HCEC 1CT (cell line): ENCODE measurements at places on chromosomes 1 and 21.

DNA sequence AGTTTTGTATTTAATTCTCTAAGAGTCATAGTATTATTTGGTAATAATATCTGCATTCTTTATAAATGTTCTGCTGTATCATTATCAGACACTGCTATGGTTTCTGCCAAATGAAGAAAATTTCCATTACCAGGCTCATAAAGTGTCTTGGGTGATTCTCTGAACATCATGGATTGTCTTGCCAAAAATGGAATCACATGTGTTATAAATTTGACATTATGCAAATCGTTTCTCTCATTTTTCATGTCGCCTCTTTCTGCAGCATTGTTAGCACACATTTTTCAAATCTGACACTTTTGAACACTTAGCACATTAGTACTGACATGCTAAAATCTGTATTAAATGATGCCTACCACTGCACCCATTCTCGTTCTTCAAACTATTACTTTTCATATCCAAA, 74.2 kb upstream of the NEK7 start:
- DNase-seq = no peak

DNA sequence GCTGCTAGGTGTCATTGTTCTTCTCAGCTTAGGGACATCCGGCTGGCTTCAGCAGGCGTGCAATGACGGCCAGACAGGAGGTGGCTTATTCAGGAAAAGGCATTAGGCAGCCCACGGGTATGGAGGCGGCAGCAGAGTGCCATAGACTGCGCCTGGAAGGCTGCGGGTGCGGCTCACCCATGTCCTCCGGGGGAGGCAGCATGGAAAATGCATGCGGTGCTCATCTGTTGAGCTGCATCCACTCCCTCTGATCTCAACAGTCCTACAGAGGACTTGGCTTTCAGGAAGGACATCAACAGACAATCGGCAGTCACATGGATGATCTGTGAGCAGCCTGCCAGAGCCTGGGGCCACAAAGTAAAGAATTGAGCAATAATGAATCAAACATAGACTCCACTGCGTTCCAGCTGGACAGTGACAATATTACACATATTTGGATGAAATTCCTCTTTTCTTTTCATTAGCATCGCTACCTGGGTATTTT, 42.9 kb downstream of the UMODL1 start:
- peak; percentile 13 for DNase-seq

GRCh38 chr1:228233136-228233535, 25.3 kb downstream of the OBSCN start:
- DNase-seq = no peak

DNA sequence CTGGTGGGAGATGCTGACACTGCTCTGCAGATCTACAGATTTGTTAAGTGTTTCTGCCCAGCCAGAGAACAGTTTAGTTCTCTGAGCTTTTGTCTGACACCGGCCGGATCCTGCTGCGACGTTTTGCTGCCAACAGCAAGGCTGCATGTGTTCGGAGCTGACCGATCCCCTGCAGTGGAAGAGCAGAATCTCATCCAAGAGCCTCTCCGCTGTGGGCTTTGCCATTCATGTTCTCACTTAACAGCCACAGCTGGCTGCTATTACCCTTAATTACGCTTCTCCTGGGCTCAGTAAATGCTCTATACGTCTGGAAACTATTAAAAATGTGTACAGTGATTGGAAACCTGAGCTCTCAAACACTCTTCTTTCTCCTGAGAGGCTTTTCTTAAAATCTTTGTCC, 105.3 kb downstream of the BCAR3 start:
- no peak for DNase-seq

DNA sequence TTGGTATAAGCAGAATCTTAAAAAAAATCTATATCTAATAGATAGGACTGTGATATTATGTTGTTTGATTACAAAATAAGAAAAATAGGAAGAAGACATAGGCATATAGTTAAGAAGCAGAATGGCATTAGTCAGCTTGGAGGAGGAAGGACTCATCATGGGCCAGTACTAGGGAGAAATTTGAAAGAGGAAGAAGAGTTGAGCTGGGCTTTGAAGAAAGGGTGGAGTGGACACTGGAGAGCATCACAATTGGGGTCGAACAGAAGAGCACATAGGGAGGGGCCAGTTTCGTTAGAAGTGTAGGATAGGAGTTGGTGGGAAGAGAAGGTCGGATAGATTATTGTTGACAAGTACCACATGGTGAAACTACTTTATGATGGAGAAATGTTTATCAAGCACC, 129.3 kb downstream of the CACHD1 start:
- DNase-seq = no peak

- DNase-seq = no peak
Measured at GRCh38 chr1:212951947-212952640, 1.8 kb downstream of the VASH2 start.

DNA sequence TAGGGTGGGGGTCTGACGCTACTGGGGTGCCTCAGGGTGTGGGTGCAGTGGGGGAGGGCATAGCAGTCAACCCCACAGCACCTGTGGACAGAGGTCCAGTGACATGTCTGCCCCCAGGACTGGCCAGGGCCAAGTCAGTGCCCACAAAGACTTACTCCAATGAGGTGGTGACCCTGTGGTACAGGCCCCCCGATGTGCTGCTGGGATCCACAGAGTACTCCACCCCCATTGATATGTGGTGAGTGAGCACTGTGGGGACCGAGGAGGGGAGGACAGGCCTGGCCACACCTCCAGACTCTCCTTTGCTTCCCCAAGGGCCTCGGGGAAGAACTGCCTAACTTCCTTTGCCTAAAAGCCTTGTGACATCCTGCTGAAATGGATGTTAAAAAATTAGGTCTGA, 23.5 kb downstream of the CDK18 start:
- no peak for DNase-seq

DNA sequence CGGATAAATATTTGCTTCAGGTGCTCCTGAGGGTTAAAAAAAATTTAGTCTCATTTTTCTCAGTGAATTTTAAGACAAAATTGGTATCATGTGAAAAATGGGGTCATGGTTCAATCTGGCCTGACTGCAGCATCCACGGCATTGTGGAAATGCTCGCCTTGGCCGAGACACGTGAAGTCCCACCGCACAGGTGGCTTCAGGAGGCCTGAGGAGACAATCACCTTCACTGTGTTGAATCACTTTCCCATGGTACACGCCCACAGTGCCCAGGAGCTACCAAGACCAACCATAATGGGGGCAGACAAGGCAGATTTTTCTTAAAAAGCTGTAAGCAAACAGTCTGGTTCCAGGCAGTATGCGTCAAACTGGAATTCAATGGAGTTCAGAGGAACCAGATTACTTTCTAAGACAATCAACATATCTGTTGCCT, 11.0 kb upstream of the CPLANE2 start:
- DNase-seq = no peak

- peak; percentile 20 for DNase-seq
Measured at GRCh38 chr1:246058466-246058865, 448.6 kb downstream of the SMYD3 start.

DNA sequence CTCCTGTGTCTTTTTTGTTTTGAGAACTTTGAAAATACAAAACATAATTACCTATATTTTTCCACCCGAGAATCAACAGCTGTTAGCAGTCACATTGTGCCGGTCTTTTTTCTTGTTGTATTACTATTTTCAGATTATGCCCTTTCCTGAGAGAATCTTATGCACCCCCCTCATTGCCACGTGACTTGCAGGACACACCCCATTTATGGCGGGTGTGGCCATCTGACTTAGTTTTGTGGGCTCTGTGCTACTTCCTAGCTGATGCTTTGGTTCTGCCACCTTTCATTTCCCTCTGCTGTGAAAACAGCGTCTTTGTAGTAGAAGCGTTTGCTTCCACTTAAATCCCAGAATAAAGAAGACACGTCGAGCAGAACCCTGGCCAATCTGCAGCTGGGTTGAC, 82.8 kb upstream of the SOX13 start:
- no peak for DNase-seq

- DNase-seq = no peak
Measured at GRCh38 chr1:206895325-206895724, 1.9 kb upstream of the IL24 start.

- no peak for DNase-seq
Measured at GRCh38 chr1:36084497-36085115, 712 bp downstream of the TEKT2 start.

- DNase-seq = peak; percentile 68
Measured at GRCh38 chr1:40143891-40144575, 17.2 kb upstream of the RLF start.

GRCh38 chr1:18575620-18576019, 55.0 kb upstream of the PAX7 start:
- peak; percentile 11 for DNase-seq

GRCh38 chr21:28310711-28311110, 682.0 kb downstream of the LTN1 start:
- DNase-seq = no peak

- no peak for DNase-seq
Measured at GRCh38 chr1:48776393-48777218, at the start of gene BEND5. TSS of gene BEND5 (minus strand) at chr1:48776891. CDS start at chr1:48776831, 60 bp downstream.

DNA sequence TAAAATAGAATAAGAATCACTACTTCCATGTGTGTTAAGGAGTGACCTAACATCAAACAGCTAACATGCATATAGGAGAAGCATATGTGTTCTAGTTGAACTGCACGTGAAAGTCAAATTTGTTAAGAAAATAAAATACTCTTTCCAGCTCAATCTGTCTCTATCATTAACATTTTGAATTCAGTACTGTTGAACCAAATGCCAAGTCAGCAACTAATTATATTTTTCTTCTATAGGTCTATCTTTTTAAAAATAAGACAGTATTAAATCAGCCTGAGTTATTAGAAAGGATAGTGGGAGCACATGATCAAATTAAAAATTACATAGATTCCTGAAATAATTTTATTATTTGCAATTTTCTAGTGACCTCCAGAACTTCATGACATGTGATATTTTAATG, 141.8 kb downstream of the NRIP1 start:
- no peak for DNase-seq

DNA sequence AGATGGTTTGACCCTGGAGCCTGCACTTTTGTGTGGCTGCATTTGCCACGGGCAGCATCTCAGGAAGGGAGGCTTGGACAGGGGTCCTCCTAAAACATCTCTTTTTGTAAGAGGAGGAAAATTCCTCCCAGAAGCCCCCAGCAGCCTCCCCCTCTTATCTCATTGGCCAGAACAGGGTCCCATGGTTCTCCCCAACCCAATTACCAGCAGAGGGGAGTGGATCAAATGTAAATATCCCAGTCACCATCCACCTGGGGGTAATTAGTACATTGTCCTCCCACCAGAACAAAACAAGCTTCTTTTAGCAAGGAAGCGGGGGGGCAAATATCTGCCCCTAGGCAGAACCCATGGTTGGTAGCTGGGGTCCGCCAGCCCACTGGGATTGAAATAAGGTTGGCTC, 44.7 kb upstream of the TENT5B start:
- DNase-seq = no peak

DNA sequence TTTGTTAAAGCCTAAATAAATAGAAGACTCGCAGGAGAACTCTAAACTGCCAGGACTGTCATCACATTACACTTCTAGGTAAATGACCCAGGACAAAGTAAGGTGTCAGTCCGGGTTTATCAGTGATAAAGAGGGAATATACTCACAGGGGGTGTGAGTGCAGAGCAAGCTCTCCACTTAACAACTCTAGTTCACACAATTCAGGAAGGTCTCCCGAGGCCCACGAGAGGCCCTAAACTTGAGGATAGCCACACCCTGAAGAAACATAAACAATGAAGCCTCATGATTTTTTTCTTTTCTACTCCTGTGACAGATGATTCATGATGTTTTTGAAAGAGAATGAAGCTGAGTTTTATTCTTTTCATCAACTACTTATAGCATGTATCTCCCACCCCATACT, 65.6 kb upstream of the EXO1 start:
- no peak for DNase-seq

DNA sequence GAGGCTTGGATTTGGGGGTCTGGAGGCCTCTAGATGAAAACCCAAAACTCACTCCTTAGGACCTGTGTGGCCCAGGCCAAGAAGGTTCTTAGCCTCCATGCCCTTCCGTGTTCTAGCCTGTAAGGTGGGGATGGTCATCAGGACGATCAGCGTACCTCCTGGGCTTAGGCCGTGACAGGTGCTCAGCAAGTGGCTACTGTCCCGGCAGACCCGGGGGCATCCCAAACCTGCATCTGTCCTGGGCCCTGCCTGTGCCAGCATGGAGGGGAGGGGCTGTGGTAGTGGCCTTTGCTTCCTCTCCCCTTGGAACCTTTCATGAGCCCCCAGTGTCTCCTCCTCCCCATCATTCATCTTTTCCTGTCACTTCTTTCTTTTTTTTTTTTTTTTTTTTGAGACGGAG, 22.7 kb upstream of the TRAPPC10 start:
- DNase-seq = no peak

DNA sequence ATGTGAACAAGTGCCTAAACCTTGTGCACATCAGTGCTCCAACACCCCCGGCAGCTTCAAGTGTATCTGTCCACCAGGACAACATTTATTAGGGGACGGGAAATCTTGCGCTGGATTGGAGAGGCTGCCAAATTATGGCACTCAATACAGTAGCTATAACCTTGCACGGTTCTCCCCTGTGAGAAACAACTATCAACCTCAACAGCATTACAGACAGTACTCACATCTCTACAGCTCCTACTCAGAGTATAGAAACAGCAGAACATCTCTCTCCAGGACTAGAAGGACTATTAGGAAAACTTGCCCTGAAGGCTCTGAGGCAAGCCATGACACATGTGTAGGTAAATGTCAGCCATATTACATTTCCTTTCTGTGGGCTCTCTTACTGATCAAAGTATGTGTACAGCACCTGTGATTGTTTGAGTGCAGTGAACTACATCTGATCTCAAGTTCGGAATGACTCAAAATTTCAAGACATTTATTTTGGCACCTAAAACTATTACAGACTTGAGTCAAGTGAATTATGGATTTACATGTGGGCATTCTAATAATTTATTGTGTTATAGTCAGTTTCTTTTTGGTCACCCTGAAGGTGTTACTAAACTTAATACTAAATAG, 196.5 kb downstream of the TPR start:
- DNase-seq = no peak

- peak; percentile 69 for DNase-seq
Measured at GRCh38 chr1:42913426-42914091, 45.1 kb downstream of the SLC2A1 start.

GRCh38 chr21:36499578-36500471, 19.9 kb upstream of the CLDN14 start:
- DNase-seq = no peak
